ENCODE measurements at places on chromosomes 7 and 10.

GRCh38 chr7:122046402-122046801 is 97.6 kb downstream of the AASS start:
- H3K4me3 ChIP-seq = no peak overlapping the region
- no peaks in the 10 kb centered on the region for H3K27me3 ChIP-seq
- no peaks in the 10 kb centered on the region for H3K36me3 ChIP-seq
- no peaks in the 10 kb centered on the region for H3K4me1 ChIP-seq

GRCh38 chr7:2725178-2726105 is 37.4 kb downstream of the AMZ1 start:
- no peaks in the 10 kb centered on the region for H3K27me3 ChIP-seq
- DNase-seq = no peak
- H3K36me3 ChIP-seq = peaks cover 10% of the 10 kb centered on the region
- no peak overlapping the region for H3K27ac ChIP-seq
- H3K4me1 ChIP-seq = peaks cover 8% of the 10 kb centered on the region
- H3K4me3 ChIP-seq = no peak overlapping the region

- H3K4me3 ChIP-seq = no peak overlapping the region
- no peak for DNase-seq
- H3K27me3 ChIP-seq = no peaks in the 10 kb centered on the region
- peaks cover 5% of the 10 kb centered on the region for H3K4me1 ChIP-seq
- no peaks in the 10 kb centered on the region for H3K36me3 ChIP-seq
- H3K27ac ChIP-seq = no peak overlapping the region
These were observed 5.7 kb upstream of the TIAL1 start for GRCh38 chr10:119602241-119603095.

DNA sequence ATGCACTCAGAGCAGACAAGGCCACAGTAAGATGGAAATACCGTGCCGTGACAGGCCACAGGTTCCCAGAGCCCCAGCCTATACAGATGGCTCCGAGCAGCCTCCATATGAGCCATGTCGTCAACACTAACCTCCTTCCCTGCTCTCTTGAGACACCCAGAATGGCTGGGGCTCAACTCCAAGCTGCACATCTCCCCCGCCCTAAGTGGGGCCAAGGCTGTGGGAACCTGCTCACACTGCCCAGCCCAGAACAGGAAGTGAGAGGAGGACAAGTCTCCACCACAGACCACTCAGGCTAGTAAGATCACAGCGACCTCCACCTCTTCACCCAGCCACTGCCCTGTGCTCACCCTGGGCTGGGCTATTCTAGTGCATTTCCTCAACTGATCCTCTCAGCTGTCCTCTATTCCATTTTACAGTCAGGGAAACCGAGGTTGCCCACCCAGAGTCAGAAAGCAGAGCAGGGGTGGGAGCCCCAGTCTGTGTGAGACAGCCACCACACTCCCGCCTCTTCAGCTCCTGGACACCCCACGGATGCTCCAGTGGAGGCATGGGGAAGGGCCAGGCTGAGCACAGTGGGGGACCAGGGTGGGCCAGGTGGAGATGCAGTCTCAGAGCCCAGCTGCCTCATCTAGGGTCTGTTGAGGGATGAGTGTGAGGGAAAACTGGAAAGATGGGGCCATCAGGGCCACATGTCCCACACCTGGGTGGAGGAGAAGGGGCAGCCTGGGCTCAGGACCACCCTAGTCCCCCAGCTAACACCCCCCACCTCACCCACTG is 11.6 kb downstream of the GRID1 start:
- H3K4me3 ChIP-seq = no peak overlapping the region
- H3K36me3 ChIP-seq = no peaks in the 10 kb centered on the region
- no peaks in the 10 kb centered on the region for H3K4me1 ChIP-seq
- DNase-seq = no peak
- H3K27ac ChIP-seq = no peak overlapping the region

- H3K36me3 ChIP-seq = no peaks in the 10 kb centered on the region
- H3K4me1 ChIP-seq = no peaks in the 10 kb centered on the region
- no peak overlapping the region for H3K4me3 ChIP-seq
- H3K27ac ChIP-seq = no peak overlapping the region
These were observed 133.8 kb upstream of the CCDC6 start for GRCh38 chr10:60040014-60040662.

DNA sequence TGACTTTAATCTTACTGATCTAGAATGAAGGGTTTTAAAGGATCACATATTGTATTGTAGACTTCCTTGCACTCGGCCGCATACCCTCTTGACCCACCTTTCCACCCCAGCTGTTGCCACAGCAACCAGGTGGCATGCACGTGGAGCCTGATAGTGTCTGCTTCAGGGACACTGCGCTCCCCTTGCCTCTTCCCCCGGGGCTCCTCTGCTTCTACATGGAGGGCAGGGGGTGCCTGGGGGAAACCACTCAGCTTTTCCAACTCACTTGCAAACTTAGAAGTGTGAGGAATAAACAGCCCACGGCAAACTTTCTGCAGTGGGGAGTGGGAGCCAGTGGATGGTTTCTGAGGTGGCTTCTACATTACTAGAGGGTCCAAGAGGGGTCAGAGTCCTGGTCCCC is 458.6 kb downstream of the PLXNA4 start:
- no peaks in the 10 kb centered on the region for H3K36me3 ChIP-seq
- DNase-seq = no peak
- H3K4me1 ChIP-seq = peaks cover 18% of the 10 kb centered on the region
- no peak overlapping the region for H3K27ac ChIP-seq
- no peaks in the 10 kb centered on the region for H3K27me3 ChIP-seq

DNA sequence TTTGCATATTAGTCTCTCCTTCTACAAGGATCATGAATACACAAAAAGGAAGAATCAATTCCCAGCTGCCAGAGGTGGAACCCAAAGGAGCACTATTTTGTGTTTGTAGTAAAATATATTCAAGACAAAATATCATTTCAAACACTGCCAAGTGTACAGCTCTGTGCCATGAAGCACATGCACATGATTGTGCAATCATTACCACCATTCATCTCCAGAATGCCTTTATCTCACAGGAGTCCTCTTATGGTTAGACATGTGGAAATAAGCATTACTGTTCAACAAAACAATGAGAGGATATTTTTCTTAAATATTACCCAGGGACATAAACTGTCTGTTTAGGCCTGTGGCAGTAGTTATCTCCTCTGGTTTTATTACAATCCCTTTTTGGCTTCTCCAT is 151.4 kb upstream of the PPP1R3A start:
- H3K27ac ChIP-seq = no peak overlapping the region
- no peak overlapping the region for H3K4me3 ChIP-seq
- H3K4me1 ChIP-seq = no peaks in the 10 kb centered on the region
- no peaks in the 10 kb centered on the region for H3K36me3 ChIP-seq

DNA sequence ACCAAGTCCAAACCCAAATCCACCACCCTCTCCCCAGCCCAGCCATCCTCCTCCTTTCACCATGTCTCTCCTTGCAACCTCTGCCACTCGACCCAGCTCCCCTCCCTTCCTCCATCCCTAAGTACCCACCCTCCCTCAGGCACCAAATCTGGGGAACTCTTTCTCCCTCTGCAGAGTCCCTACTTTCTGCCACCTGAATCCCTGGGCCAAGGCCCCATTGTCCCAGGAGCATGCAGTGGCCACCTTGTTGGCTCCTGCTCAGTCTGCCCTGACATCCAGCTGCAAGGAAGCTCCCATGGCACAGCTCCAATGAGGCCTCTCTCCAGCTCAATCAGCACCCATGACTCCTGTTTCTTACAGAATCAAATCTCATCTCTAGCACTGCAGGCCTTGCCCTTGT is 5.5 kb upstream of the UNC5B start:
- no peak for DNase-seq
- H3K27ac ChIP-seq = no peak overlapping the region
- H3K4me3 ChIP-seq = no peak overlapping the region
- peaks cover 6% of the 10 kb centered on the region for H3K4me1 ChIP-seq

DNA sequence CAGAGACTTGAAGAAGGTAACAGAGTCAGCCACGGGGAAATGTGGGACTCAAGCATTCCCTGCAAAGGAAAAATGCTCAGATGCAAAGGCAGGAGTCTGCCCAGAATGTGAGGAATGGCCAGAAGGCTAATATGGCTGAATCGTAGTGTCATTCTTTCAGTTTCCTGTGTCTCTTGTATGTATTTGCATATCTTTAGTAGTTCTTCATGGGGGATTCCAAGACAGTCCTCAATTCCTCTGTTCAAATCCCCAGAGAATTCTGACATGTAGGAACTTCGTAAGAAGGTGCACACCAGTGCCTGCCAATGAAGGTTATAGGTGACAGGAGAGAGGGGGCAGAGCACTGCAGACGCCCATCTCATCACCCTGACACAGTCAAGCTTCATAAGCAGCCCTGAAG is 154.4 kb downstream of the CACNB2 start:
- H3K4me1 ChIP-seq = no peaks in the 10 kb centered on the region
- H3K27me3 ChIP-seq = no peaks in the 10 kb centered on the region
- no peaks in the 10 kb centered on the region for H3K36me3 ChIP-seq

GRCh38 chr7:19106241-19107080 is 11.0 kb downstream of the TWIST1 start:
- H3K27ac ChIP-seq = no peak overlapping the region
- peaks cover 25% of the 10 kb centered on the region for H3K27me3 ChIP-seq
- no peaks in the 10 kb centered on the region for H3K36me3 ChIP-seq
- H3K4me1 ChIP-seq = peaks cover 23% of the 10 kb centered on the region
- DNase-seq = no peak

DNA sequence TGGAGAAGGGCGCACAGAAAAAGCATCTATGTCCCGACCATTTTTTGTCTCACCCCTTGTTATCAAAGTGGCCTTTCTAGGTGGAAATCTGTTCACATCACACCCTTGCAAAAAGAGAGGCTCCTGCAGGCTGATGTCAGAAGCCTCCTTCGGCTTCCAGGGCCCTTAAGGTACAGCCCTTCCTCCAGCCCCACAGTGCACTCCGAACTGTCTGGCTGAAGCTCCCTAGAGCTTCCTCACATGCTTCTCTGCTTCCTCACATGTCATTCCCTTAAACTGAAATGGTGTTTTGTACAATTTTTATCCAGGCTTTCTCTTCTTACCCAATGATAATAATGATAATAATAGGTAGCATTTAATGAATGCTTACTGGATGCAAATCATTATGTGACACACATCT is 210.3 kb downstream of the INHBA start:
- no peak for DNase-seq
- no peaks in the 10 kb centered on the region for H3K4me1 ChIP-seq
- no peaks in the 10 kb centered on the region for H3K27me3 ChIP-seq
- no peak overlapping the region for H3K4me3 ChIP-seq

- H3K27me3 ChIP-seq = no peaks in the 10 kb centered on the region
- no peak overlapping the region for H3K4me3 ChIP-seq
- no peak overlapping the region for H3K27ac ChIP-seq
- H3K4me1 ChIP-seq = peaks cover 40% of the 10 kb centered on the region
- no peaks in the 10 kb centered on the region for H3K36me3 ChIP-seq
These were observed 14.3 kb upstream of the ARHGAP12 start for GRCh38 chr10:31942892-31943291.

DNA sequence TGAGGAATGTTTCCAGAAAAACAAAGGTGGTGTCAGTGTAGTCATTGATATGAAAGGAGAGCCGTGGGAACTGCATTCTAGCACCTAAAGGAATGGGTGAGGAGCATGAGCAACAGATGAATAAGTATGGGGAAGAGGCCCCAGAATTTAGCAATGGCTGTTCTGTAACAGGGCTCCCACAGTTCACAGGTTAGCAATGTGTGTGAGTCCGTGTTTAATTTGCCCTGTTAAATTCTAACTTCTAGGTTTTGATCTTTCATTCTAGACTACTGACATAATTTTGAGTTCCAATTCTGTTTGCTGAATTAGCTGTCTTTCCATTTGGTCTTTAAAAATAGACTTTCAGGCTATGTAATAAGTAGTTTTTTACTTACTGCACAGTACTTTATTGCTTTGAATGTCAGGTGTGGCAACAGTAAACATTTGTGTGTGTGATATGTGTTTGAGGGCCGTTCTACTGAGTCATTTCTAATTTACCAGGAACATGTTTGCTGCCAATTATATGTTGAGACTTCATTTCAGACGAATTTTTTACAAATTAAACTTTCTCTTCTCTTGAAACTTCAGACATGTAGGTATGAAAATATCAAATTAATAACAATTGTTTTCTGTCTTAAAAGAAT is 8.8 kb downstream of the STK17A start:
- DNase-seq = peak; percentile 55
- peaks cover 2% of the 10 kb centered on the region for H3K4me1 ChIP-seq
- no peaks in the 10 kb centered on the region for H3K27me3 ChIP-seq
- peaks cover 9% of the 10 kb centered on the region for H3K36me3 ChIP-seq

GRCh38 chr7:109215341-109215740 is 645.7 kb downstream of the DNAJB9 start:
- no peak overlapping the region for H3K27ac ChIP-seq
- DNase-seq = no peak
- no peaks in the 10 kb centered on the region for H3K36me3 ChIP-seq
- no peaks in the 10 kb centered on the region for H3K4me1 ChIP-seq
- no peak overlapping the region for H3K4me3 ChIP-seq

DNA sequence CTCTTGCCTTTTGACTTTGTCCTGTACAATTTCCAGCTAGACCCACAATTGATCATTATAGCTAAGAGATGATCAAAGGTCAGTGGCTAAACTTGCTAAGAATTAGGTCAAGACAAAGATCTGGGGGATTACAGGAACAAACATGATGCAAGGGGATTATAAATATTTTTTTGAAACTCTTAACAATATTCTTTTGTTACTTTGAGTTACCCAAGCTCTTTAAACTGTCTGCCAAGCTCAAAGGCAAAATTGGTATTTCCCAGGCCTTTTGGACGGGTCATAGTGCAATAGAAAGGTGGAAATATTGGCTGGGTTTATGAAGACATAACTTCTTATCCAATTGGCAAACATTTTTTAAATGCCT is 23.4 kb downstream of the TBXAS1 start:
- H3K4me3 ChIP-seq = no peak overlapping the region
- H3K4me1 ChIP-seq = no peaks in the 10 kb centered on the region
- no peaks in the 10 kb centered on the region for H3K27me3 ChIP-seq
- H3K36me3 ChIP-seq = no peaks in the 10 kb centered on the region

- no peaks in the 10 kb centered on the region for H3K4me1 ChIP-seq
- H3K4me3 ChIP-seq = no peak overlapping the region
- no peak overlapping the region for H3K27ac ChIP-seq
These were observed 36.6 kb upstream of the ATP6V0A4 start for GRCh38 chr7:138834583-138834982.

DNA sequence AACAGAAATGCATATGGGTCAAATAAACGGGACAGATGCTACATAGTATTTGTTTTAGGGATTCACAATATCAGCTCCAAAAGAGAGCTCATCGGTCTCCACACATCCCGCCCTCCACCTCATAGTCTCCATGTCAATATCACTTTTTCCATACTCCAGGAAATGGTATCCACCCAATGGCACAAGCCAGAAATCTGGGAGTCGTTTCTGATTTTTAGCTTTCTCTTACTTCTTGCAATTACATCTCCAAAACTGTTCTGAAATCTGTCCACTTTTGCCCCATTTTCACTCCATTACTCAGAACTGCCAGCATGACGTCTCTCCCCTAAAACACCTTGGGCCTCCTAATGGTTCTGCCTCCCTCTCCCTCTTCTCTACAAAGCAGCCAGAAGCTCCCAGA is 47.4 kb upstream of the EZH2 start:
- H3K4me3 ChIP-seq = no peak overlapping the region
- no peaks in the 10 kb centered on the region for H3K4me1 ChIP-seq
- no peaks in the 10 kb centered on the region for H3K27me3 ChIP-seq
- no peak overlapping the region for H3K27ac ChIP-seq

All from astrocyte (in vitro differentiated cells and primary cell).